Fibroblast of skin of left biceps (primary cell): ENCODE measurements at places on chromosomes 6 and 20.

DNA sequence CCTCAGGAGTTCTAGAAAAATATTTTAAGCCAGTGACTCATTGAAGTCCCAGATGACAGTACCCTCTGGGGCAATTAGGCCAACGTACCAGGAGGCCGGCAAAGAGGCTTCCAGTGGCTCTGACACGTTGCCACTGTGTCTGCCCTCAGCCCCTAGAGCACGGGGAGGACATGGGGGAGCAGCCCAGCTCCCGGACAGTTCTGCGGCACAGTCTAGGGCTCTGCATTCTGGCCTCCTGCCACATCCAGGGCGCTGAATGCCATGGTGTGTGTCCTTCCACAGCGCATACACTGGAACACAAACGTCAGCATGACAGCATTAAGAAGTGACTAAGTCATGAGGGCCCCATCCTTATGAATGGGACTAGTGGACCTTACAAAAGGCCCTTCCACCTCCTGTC is 156.2 kb downstream of the RNASET2 start:
- no peak for DNase-seq

- DNase-seq: no peak
Measured at GRCh38 chr6:10297832-10298231, 117.0 kb downstream of the TFAP2A start.

DNA sequence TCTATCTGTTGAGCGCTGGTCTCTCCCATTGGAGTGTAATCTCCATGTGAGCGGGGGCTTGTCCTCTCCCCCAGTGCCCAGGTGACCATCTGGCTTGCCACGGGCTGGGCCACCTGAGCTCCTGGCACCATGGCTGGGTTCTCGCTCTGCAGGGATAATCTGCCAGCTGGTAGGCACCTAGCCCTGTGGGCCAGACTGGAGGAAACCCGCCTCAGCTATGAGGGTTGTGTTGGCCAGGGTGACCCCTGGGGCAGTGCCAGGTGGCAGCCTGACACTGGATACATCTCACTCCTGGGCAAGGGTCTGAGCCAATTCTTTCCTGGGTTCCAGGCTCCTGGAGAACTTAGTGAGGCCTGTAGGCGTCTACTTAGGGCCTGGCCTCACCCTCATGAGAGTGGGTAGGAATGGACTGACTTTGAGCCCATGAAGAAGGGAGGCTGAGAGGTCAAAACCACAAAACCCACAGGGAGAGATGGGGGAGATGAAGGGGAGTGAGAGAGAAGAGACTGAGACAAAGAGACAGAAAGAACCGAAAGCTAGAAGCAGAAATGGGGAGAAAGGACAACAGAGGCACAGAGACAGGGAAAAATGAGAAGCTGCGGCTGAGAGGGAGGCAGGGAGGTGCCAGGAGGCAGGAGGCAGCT is 5.8 kb upstream of the SLC52A3 start:
- no peak for DNase-seq

DNA sequence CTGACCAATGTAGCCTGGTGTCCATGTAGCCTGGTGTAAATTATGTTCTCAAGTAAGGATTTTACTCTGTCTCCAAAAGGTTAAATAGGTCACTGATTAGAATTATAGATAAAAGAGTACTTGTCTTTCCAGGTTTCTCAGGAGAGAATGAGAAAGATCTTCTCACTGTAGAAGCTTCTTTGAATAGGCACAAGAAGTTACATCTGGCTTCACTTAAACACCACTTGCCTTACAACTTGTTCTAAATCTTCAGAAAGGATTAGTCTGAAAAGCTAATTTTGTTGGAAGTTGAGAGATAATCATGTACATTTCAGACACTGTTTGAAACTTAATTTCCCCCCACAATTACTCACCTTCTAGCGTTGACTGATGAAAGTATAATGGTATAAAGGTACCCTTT is 275.3 kb downstream of the FARS2 start:
- no peak for DNase-seq

DNA sequence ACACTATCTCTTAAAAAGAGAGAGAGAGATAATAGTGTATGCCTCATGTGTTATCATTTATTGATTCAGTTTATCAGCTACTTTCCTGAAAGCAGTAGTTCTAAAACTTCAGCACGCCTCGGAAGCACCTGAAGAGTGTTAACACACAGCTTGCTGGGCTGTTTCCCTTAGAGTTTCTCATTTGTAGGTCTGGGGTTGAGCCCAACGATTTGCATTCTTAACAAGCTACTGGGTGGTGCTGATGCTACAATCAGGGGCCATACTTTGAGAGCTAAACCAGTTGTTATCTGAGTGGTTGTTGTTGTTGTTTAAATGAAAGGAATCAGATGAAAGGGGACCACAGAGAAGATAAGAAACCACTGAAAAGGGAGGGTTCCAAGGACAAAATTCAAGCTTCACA is 32.6 kb downstream of the SIM1 start:
- no peak for DNase-seq

DNA sequence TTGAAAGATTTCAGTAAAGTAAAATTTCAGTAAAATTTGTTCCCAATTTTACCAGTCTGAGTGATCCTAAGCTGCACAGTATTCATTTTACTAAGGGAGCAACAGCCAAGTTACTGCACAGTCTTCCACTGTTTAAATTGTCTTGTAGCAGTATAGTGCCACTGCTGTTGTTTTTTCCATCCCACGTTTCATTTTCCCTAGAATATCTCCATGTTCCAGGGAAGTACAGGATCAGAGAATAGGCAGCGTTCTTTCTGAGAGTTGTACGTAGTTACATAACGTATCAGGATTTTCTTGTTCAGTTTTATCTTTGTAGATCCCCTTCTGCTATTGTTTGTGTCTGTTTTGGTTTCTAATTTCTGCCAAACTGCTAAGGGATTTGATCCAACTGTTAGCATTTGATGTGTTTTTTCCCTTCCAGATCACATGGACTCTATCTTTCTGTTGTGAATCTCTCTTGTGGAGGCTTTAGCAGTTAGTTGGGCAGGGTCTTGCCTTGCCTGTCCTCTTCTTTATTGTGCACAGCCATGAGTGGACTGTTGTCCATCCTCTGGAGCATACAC is 38.4 kb downstream of the BCKDHB start:
- DNase-seq: no peak

- DNase-seq: no peak
Measured at GRCh38 chr6:135412761-135413160, 84.8 kb downstream of the AHI1 start.

GRCh38 chr6:85058806-85059205 is 294.4 kb upstream of the TBX18 start:
- no peak for DNase-seq

DNA sequence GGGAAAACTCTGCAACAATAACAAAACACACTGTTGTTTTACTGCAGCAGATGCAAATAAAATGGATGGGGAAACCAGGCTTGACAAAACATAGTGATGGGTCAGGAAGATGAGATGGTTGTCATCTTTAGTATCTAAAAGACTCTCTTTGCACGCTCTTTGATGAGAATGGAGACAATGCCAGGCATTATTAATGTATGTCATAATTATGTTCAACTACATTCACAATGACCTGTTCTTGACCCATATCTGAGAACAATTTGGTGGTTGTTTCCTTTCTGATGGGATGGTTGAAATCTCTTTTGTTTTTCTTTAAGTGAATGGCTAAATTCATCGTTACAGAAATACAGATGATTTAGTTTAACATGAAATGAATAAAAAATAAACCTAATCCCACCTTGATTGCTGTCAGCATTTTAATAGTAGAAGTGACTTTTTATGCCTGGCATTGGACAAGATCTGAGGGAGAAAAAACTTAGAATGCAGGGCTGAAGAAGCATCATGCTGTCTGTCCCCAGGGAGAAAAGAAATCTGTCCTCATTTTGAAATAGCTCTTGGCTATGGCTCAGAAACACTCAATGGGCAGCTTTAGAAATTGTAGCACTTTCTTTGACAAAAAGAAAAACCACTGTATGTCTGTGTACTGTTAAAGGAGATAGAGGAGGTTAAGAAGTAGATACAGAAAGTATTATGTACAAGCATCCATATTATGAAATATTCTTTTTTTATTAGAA is 12.4 kb upstream of the GRIK2 start:
- DNase-seq: no peak

GRCh38 chr6:14333556-14334305 is 216.2 kb downstream of the CD83 start:
- peak; percentile 73 for DNase-seq

DNA sequence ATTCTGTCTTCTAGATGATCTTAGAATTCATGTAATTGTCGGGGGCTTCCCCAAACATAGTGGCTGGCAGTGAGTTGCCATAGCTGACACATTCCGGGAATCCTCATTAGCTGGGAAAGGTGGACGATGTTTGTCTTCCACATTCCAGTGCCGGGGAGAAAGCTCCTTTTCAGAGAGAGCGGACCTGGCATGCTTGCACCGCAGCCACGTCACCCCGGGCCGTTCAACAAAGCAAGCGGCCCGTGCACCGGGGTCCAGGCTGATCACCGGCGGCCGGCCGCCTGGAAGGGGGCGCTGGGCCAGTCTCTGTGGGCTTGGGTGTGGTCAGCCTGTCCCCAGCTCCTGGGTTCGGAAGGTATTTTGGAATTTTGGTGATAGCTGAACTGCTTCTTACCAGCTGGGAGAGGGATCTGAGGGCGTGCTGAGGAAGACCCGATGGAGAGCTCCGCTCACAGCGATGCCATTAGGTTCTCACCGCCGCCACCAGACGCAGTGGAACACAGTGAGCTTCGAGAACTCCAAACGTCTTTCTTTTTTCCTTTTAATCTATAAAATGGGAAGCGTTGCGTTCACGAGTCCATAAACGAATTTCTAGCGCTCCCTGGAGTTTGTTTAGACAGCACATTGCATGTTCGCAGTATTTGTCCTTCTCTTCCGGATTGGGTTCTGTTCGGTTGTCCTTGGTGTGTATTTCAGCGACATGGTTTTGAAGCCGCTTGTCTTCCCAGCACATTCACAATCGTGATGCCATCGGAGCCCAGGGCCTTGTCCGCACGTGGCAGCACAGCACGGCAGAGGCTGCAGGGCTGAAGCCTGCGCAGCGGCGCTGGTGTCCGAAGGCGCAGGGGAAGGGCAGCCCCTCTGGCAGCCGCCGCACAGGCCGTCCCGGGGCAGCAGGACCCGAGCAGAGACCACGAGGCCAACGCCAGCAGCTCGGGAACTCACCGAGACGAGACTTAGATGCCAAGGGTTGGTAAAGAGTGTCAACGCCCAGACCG is 557.6 kb downstream of the QKI start:
- DNase-seq: no peak

DNA sequence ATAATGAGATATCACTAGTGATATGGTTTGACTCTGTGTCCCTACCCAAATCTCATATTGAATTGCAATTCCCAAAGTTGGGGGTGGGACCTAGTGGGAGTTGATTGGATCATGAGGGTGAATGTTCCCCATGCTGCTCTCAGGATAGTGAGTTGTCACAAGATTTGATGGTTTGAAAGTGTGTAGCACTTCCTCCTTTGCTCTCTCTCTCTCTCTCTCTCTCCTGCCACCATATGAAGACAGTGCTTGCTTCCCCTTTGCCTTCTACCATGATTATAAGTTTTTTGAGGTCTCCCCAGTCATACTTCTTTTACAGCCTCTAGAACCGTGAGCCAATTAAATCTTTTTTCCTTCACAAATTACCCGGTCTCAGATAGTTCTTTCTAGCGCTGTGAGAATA is 1002.0 kb upstream of the ADGRB3 start:
- no peak for DNase-seq

GRCh38 chr20:47686545-47686944 is 98.7 kb downstream of the SULF2 start:
- DNase-seq: no peak

GRCh38 chr20:2955257-2955970 is 82.1 kb downstream of the PTPRA start:
- no peak for DNase-seq

- DNase-seq: peak; percentile 91
Measured at GRCh38 chr6:12286373-12287110, 3.6 kb upstream of the EDN1 start.

DNA sequence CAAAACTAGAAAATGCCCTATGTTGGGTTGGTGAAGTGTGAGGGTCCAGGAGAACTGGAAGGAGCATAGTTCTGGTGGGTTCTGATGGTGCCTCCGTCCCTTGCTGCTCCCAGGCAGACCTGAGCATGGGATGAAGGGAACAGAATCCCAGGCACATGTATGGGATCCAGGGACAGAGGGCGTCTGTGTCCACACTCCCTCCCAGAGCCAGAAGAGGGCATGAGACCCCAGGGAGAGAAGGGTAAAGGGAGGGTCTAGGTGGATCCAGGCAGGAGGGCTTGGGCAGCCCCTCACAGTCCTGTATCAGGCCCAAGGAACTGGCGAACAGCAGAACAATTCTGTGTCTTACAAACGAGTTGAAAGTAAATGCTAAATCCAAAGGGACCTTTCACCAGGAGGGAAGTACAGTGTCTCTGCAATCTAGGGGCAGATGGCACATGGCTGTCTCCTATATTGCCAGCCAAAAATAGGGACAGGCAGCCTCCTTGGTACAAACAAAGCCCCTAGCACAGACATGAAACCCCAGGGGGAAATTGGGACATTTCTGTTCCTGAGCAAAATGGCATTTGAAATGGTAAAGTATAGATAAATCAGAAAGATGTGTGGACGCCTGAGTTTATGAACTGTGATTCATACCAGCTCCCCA is 2.5 kb upstream of the BPIFA1 start:
- no peak for DNase-seq

GRCh38 chr20:40970218-40970617 is 58.4 kb upstream of the TOP1 start:
- DNase-seq: no peak

- DNase-seq: no peak
Measured at GRCh38 chr6:111105578-111105977, 18.3 kb downstream of the SLC16A10 start.

DNA sequence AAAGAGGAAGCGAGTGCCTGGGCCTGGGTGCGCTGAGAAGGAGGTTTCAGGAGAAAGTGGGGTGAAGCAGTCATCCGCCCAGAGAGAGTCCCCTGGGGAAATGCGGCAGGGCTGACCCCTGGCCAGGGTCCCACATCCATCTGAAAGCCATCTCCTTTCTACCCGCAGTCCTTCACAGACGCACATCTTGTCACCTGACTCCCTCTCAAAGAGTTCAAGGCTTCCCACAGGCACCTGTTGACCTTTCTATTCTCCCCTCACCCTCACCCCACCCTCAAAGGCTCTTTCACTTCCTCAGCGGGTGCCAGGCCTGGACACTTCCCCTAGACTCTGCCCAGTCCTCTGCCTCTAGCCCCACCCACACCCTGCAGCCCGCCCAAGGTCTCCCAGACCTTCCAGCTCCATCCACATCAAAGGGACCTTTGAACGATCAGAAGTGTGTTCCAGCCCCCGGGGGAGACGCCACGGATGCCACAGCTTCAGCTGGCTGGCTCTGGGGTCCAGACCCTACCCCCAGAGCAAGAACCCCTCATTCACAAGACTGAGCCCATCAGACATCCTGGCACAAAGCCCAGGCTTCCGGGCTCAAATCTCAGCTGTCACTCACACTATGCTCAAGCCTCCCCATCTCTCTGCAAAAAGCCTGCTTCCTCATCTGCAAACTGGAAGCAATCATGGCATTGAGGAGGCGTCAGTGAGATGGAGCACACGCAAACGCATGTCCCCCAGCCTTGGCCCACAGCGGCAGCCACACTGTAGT is 2.1 kb downstream of the CTSZ start:
- no peak for DNase-seq

- DNase-seq: no peak
Measured at GRCh38 chr20:24960861-24961260, 11.8 kb downstream of the CST7 start.
